ENCODE measurements at places on chromosomes 2 and 18. TPM values are rescaled to one million over a fixed set of nuclear protein-coding genes. Genes with fewer than 3 reads are reported as not detected.

The DOK6 gene
- polyA plus RNA-seq = 1.1 TPM

The CDH19 gene
- not detected for polyA plus RNA-seq

The PMAIP1 gene
- polyA plus RNA-seq = 9.3 TPM

The MAP4K4 gene
- 20.3 TPM for polyA plus RNA-seq

The MDH1B gene
- polyA plus RNA-seq = 0.70 TPM

The PIAS2 gene
- polyA plus RNA-seq = 23.0 TPM

The PSD4 gene
- 0.63 TPM for polyA plus RNA-seq

The VAMP8 gene
- 1.0 TPM for polyA plus RNA-seq

The UGP2 gene
- 180 TPM for polyA plus RNA-seq

DNA sequence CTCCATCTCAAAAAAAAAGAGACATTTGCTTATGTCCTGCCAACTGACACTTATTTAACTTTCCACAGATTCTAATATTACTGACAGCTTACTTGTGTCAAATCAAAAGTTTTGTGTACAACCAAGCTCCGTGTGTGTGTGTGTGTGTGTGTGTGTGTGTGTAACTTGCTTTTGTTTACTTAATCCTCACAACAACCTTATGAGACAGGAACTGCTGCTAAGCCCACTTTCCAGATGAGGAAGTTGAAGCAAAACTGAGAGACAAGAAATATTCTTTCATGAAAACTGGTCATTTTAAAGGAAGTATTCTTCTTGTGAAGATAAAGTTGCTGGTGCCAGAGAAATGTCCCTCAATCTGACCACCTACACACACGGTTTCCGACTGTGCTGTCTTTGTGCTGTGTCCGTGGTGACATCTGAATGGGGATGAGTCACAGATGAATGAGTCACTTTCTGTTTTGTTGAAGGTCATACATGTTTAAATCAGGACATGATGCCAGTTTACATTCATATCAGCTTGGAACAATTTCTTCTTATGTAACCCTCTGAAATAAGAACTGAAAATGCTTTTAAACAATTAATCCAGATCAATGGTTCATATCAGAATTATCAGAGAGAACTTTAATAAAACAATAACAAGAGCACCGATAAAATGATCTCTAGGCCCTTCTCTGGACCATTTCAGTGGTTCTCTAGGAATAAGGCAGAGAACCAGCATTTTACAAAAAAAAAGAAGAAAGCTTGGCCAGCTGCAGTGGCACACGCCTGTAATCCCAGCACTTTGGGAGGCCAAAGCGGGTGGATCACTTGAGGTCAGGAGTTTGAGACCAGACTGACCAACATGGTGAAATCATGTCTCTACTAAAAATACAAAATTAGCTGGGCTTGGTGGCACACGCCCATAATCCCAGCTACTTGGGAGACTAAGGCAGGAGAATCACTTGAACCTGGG lies 95.5 kb downstream of the THNSL2 start:
- DNase-seq = peak; percentile 57

DNA sequence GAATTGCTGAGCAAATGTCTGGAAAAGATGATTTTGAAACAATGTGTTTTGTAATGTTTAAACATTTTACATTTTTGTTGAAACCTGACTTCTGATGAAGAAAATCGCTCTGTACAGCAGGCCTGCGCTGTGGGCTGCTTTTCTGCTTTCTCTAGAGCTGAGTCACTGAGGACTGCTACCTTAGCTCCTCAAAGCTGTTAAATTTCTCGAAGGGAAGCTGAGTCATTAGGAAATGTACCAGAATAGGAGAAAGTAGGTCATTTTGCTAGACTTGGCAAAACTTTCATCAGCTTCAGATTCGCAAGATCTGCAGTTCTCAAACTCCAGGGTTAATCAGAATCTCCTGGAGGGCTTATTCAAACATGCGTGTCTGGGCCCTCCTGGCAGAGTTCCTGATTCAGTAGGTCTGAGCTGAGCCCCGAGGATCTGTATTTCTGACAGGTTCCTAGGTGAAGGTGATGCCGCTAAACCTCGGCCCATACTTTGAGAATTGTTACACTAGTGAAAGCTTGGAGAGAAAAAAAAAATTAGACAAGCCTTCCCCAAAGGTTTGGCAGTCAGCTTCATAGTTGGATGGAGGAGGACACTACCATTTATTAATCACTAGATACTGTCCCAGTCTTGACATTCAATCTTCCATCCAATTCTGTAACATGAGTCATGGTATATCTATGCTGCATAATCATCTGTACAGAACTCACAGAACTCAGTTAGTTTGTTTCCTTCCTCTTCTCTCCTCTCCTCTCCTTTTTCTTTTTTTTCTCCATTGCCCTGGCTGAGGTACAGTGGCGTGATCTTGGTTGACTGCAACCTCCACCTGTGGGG lies 297.6 kb downstream of the PARD3B start:
- peak; percentile 97 for DNase-seq

GRCh38 chr2:202508686-202509085 lies 126.1 kb upstream of the FAM117B start:
- DNase-seq = peak; percentile 46

GRCh38 chr2:156695020-156695419 lies 258.8 kb downstream of the GPD2 start:
- no peak for DNase-seq

DNA sequence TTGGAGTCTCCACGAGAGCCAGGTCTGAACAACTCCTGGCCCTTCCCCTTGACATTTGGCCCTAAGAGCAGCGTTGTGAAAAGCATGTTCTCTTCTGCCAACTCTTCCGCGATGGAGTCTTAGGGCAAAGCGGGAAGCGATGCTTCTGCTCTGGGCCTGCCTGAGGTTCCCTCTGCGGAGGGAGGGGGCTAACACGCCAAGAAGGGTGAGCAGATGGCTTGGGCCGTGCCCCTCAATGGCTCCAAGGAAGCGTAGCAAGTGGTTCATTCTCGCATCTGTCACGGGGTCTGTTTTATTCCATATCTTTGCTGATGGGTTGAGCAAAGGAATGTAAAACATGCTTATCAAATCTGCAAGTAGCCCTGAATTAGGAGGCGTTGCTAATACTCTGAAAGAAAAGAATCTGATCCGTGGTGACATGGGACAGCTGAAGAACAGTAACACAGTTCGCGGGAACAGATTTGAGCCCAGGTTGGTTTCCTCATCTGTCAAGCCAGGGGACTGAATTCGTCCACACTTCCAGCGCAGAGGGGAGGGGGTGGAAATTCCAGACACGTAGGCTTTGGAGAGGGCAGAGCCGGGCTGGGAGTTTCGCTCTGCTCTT lies 38.0 kb downstream of the DNMT3A start:
- no peak for DNase-seq

GRCh38 chr2:71919708-71920107 lies 228.0 kb downstream of the CYP26B1 start:
- DNase-seq = peak; percentile 21

- DNase-seq = no peak
These were observed 174.1 kb downstream of the NYAP2 start for GRCh38 chr2:225573603-225574002.

GRCh38 chr2:173854840-173855239 lies 110.3 kb downstream of the SP3 start:
- peak; percentile 80 for DNase-seq

DNA sequence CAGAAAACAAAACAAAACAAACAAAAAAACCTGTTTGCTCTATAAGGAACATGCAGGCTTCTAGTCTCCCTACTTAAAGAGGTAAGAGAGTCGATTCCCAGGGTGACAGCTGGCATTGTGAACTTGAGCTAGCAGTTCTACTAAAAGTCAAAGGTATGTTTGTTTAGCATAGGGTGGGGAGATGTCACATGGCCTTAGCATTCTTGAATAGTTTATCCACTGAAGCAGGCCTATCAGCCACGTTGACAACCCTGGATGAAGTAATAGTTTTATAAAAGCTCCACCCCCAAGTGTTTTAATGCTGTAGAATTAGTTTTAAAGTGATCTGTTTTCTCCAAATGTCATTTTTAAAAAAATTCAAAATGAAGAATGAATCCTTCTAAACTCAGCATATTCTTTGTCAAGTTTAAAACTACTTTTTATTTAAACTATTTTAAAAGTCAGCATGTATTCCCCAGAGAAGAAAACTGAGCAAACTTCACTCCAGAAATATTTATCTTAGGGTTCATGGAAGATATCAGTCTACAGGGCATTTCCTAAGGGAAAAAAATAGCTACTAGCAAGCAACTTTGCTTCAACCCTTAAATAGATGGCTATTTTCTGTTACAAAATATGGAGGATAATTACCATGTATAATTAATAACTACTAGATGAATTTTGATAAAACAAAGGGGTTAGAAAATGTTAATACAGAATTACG lies 1.7 kb downstream of the MYOM1 start:
- peak; percentile 15 for DNase-seq

GRCh38 chr2:3692375-3692774 lies 11.0 kb upstream of the DCDC2C start:
- DNase-seq = peak; percentile 10

DNA sequence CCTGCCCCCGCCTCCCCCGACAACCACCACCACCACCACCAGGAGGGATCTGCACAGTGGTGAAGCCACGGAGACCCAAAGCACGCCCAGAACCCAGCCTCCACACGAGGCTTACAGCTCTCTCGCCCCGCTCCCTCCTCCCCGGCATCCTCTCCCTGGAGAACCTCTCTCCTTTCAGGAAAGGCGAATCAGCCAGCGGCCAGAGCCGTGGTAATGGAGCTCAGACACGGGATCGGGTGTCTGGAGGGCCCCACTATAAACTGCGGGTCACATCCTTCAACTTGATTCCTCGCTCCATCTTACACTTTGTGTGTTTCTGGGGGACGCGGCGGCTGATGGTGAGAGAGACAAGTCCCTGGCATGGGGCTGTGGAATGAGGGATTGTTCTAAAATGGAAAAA lies 271.5 kb upstream of the SIX2 start:
- no peak for DNase-seq

GRCh38 chr2:160306985-160307384 lies 106.9 kb upstream of the ITGB6 start:
- peak; percentile 96 for DNase-seq

DNA sequence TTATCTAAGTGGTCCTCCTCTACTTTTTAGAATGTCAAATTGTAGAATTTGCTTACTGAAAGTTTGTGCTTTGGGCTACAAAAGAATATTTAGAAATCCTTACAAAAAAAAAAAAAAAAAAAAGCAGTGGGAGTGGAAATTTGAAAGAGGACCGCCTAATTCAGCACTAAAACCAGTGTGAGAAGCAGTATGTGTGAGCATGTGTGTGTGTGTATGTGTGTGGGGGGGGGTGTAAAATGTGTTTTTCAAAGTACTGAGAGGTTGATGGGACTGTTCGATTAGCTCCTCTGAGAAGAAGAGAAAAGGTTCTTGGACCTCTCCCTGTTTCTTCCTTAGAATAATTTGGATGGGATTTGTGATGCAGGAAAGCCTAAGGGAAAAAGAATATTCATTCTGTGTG lies at the start of gene VIT:
Gene VIT (plus strand): TSS at position 175 of the 400 bp plus-strand sequence. CDS start 19,664 bp downstream, outside the sequence.
- DNase-seq = peak; percentile 40

DNA sequence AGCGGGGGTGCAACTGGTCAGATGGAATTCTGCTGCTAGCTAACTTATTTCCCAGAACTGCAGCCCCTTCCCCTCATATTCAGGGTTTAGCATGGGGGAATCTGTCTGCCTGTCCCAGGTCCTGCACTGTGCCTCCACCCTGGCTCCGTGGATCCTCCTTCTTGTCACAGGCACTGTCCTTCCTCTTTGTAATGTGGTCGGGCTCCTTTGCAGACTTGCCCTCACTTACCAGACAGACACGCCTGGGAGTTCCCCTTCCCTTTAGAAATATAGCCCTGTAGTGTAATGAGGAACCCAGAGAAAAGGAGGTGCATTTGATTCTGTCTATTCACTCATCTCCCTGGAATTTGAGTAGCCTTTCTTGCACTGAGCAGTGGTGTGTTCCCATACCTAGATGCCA lies 108.7 kb downstream of the TRIM43 start:
- no peak for DNase-seq

- peak; percentile 61 for DNase-seq
These were observed 128.5 kb downstream of the RAPGEF4 start for GRCh38 chr2:172864182-172864581.

DNA sequence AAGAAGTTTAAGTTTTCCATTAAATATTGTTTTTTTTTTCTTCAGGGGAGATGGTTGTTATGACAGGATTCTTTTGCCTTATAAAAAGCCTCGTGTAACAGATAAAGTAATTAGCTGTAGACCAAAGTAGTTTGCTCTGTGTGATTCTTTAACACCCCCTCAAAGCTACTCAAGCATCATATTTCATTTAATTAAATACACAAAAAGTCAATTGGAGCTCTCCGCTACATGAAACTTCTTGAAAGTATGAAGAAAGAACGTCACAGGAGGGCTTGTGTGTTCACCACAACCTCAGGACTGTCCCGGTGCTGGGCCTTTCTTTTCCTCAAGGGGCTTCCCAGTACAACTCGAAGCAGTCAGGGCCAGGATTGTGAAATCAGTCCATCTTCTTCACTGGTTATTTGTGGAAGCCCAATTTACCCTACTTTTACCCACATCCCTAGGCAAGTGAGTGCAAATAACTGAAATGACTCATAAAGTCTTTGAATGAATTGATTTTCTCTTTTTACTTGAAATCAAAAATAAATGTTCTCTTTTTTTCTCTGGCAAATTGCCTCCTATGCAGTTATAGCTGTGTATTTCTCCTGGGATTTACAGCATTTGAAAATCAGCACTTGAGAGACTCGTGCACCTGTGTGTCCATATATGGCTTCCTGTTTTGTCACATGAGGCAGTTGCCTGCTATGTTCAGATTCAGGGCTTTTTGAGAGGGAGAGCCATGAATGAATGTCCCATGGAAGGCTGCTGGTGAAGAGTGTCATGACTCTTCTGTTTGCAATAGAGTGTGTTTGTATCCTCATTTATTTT lies 48.6 kb downstream of the LINC00305 start:
- DNase-seq = no peak

DNA sequence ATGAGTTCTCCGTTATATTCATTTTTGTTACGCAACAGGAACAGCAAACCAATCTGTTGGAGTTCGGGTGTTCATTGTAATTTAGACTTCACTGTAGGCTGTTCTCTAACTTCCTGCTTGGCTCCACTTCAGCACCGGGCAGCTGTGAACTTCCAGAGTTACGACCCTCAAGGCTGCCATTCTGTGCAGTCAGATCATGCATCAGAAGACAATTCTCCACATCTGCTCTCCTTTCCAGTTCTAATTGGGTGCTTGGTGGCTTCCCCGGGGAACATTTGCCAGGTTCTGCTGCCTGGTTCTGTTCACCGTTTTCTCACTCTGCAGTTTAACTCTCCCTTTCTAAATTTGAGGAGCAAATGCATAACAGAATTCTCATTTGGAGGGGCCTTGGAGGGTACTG lies 237.7 kb downstream of the NYAP2 start:
- DNase-seq = peak; percentile 13

DNA sequence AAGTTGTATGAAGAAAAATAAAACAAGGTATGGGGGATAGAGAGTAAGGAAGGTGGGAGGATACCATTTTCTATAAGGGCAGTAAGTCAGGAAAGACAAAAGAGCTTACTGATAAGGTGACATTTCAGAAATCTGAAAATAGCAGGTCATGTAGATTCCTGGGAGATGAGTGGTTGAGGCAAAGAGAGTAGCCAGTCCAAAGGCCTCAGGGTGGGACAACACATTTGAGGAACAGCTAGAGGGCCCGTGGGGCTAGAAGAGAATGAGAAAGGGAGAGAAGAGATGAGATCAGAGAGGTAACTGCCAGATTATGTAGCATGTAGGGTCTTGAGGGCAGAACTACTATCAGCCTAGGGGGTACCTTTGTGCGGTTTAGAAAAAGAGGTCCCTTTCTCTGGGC lies 2.9 kb downstream of the CLHC1 start:
- DNase-seq = no peak

Data from GM23248 (cell line).